ENCODE measurements at places on chromosomes 5 and 9.
A peak's percentile ranks its signal among the peaks of the same experiment; 100 is the strongest.

DNA sequence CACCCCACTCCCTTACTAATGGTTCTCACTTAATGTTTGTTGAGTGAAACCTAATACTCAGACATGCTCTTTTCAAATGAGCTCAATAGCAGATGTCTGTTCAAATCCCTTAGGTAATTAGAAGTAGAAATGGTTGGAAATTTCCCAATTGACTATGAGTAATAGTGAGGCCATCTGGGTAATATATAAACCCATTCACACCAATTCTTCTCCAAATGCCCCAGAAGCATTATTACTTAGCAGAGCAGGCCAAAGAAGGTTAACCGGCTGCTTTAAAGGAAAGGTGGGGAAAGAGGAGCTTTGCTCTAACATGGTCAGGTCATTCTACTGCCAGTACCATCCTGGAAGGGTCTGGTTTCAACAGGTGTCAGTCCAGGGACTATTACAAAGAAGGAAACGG is 119.5 kb upstream of the MTAP start:
- DNase-seq = peak; percentile 74

- no peak for DNase-seq
These were observed 65.8 kb downstream of the NFIB start for GRCh38 chr9:14248149-14248548.

DNA sequence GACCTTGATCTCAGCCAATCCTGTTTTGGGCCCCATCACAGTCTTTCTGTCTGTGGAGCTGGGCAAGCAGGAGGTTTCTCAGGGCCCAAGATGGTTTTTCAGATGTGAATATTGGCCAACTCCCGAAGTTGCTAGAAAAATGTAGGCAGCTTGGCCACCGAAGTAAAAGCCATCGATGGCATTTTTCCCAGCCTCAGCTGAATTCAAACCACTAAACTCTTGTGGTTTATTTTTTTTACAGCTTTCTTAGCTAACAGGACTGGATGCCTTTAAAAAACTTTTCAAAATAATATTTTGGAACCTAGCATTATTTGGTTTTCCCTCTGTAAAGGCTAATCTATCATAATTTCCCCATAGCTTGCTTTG is 102.5 kb upstream of the ERCC6L2 start:
- DNase-seq = no peak

- no peak for DNase-seq
These were observed 642.7 kb downstream of the TAF11L14 start for GRCh38 chr5:18276939-18277338.

- no peak for DNase-seq
These were observed 84.6 kb downstream of the SLC44A1 start for GRCh38 chr9:105328872-105329718.

All from NCI-H69 (cell line).